GM23338 (cell line): ENCODE measurements at places on chromosomes 7 and 10. TPM values are rescaled to one million over a fixed set of nuclear protein-coding genes. Genes with fewer than 3 reads are reported as not detected.

DNA sequence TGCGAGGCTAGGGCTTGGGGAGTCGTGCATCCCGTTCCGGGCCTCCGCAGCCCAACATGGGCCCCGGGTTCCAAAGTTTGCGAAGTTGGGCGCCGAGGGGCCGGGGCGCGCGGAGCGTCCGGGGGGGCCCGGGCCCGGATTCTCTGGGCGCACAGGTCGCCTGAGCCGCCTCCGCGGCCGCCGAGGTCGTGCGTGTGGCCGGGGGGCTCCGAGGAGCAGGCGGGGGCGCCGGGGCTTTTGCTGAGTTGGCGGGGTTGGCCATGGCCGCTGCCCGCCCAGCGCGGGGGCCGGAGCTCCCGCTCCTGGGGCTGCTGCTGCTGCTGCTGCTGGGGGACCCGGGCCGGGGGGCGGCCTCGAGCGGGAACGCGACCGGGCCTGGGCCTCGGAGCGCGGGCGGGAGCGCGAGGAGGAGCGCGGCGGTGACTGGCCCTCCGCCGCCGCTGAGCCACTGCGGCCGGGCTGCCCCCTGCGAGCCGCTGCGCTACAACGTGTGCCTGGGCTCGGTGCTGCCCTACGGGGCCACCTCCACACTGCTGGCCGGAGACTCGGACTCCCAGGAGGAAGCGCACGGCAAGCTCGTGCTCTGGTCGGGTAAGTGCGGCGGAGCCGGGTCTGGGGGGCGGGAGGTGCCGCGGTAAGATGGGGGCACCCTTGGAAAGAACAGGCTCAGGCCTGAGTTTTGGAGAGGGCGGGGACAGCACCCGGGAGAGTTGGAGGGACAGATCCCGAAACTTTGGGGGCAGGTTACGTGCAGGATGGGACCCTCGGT lies 643 bp downstream of the SMO start:
- H3K27ac ChIP-seq, result peak overlapping the region; percentile 87; the same call in 1 of the 2 replicates
- peak; percentile 53 for DNase-seq
- peaks cover 28% of the 10 kb centered on the region for H3K27me3 ChIP-seq
- no peaks in the 10 kb centered on the region for H3K36me3 ChIP-seq

- DNase-seq, result no peak
- no peaks in the 10 kb centered on the region for H3K27me3 ChIP-seq
- H3K36me3 ChIP-seq, result no peaks in the 10 kb centered on the region
Observed at GRCh38 chr7:31873816-31874597, 187.0 kb downstream of the PPP1R17 start.

ABCB1 gene
- 0.80 and 1.2 TPM in 2 replicates for total RNA-seq

DLG5 gene
- total RNA-seq, result 50.8 and 66.6 TPM in 2 replicates

GRCh38 chr7:140447841-140448240 lies 31.5 kb downstream of the MKRN1 start:
- no peak for DNase-seq
- peak overlapping the region; percentile 9; the same call in 1 of the 2 replicates for H3K27ac ChIP-seq
- H3K27me3 ChIP-seq, result no peaks in the 10 kb centered on the region
- 0 out of 2 replicates have a peak, but pooled peaks cover 4% of the 10 kb centered on the region for H3K36me3 ChIP-seq
- H3K4me1 ChIP-seq, result peaks cover 44% of the 10 kb centered on the region

TLL2 gene
- total RNA-seq, result 1.4 and 2.6 TPM in 2 replicates

DNA sequence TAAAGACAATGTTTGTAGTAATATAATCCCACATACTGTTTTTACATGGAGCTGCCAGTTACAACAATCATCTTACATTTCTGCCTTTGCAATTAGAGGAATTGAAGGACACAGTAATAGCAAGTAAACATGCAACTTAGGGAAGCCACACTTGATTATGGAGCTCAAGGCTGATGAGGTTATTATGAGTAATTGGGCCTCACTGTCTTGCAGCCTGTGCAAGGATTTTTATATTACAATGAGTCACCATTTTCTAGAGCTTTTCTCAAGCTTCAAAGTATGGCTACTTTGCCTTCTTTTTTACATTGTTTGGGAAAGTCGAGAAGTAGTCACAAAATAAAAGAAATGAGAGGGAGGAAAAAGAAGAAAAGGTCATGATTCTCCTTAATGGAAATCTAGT lies 226.4 kb downstream of the KIAA1217 start:
- DNase-seq, result no peak
- no peak overlapping the region for H3K4me3 ChIP-seq
- H3K36me3 ChIP-seq, result no peaks in the 10 kb centered on the region
- no peaks in the 10 kb centered on the region for H3K27me3 ChIP-seq
- no peak overlapping the region for H3K27ac ChIP-seq
- H3K4me1 ChIP-seq, result peaks cover 19% of the 10 kb centered on the region

DNA sequence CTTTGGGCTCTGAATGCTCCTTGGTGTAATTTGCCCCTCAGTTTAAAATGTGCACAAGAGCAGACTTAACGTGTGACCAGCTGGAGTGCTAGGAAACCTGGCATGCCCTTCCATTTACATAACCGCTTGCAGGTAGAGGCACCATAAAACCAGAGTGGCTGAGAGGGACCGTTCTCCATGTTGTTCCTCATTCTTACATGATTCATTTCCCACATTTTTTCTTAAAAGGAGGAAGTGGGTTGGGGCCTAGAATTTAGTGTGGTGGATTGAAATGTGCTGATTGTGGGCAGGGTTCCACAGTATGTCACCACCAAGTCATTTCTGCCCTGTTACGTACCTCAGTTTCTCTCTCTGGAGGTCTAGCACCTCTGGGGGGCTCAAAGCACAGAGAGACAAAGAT lies 375.8 kb upstream of the VSTM2A start:
- no peaks in the 10 kb centered on the region for H3K27me3 ChIP-seq
- no peaks in the 10 kb centered on the region for H3K36me3 ChIP-seq
- peaks cover 21% of the 10 kb centered on the region; the same call in 1 of the 2 replicates for H3K4me1 ChIP-seq
- no peak overlapping the region for H3K4me3 ChIP-seq
- H3K27ac ChIP-seq, result no peak overlapping the region

DNA sequence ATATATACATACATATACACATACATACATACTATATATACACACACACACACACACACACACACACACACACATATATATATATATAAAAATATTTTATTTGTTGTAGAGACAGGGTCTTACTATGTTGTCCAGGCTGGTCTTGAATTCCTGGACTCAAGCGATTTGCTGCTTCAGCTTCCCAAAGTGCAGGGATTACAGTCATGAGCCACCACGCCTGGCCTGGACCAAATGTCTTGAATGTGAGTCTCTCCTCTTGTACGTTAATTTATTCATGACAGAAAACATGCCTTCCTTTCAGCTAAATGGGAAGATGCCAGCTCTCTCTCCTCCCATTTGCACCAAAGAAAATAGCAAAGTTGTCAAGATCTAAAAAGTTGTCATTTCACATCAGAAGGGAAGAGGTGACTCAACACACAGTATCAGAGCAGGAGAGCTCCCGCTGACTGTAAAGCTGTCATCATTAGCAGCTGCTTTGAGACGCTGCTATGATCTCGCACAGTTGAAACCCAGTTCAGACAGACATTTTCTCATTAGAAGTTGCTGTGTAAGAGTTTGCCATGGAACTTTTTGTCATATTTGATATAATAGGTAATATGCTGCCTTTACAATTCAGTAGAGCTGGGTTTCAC lies 224.3 kb downstream of the SFMBT2 start:
- H3K27me3 ChIP-seq, result no peaks in the 10 kb centered on the region
- H3K27ac ChIP-seq, result no peak overlapping the region
- no peaks in the 10 kb centered on the region for H3K36me3 ChIP-seq

GRCh38 chr7:146655928-146656797 lies 539.6 kb downstream of the CNTNAP2 start:
- no peaks in the 10 kb centered on the region for H3K4me1 ChIP-seq
- H3K27me3 ChIP-seq, result no peaks in the 10 kb centered on the region
- no peaks in the 10 kb centered on the region for H3K36me3 ChIP-seq

PPP1R3C gene
- total RNA-seq, result 1.6 and 1.8 TPM in 2 replicates

DNA sequence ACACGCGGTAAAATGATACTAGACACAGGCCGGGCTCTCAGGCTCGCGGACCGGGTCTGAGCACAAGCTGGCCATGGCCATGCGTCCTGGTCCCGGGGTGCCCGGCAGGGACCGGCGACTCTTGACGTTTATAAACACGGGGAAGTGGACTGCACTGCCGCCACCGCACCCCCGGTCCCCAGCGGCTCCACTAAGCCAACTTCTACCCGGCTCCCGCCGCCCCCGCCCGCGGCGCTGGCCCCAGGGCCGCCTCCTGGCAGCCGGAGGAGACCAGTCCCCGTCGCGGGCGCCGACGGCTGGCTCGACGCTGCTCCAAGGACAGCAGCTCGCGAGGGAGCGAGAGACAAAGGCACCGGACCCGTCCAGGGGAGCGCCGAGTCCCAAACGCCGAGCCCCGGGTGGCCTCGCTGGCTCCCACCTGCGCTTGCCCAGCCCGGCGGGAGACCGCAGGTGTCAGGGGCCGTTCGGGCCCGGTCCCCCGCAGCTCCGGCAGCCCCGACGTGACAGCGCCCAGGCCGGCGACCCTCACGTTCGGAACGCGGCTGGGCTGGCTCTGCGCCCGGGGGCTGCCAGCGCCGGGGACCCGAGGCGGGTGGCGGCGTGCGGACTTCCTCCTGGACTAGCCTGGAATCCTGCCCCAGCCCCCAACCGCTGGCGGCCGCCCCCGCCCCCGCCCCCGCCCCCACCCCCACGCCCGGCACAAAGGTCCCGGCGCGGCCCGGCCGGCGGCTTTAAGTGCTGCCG lies 517 bp downstream of the ITGB1 start:
- peaks cover 59% of the 10 kb centered on the region for H3K4me1 ChIP-seq
- H3K27me3 ChIP-seq, result no peaks in the 10 kb centered on the region
- H3K36me3 ChIP-seq, result no peaks in the 10 kb centered on the region
- H3K27ac ChIP-seq, result no peak overlapping the region; the same call in 1 of the 2 replicates
- peak; percentile 57 for DNase-seq

LRRC4 gene
- 3.6 and 5.2 TPM in 2 replicates for total RNA-seq

DNA sequence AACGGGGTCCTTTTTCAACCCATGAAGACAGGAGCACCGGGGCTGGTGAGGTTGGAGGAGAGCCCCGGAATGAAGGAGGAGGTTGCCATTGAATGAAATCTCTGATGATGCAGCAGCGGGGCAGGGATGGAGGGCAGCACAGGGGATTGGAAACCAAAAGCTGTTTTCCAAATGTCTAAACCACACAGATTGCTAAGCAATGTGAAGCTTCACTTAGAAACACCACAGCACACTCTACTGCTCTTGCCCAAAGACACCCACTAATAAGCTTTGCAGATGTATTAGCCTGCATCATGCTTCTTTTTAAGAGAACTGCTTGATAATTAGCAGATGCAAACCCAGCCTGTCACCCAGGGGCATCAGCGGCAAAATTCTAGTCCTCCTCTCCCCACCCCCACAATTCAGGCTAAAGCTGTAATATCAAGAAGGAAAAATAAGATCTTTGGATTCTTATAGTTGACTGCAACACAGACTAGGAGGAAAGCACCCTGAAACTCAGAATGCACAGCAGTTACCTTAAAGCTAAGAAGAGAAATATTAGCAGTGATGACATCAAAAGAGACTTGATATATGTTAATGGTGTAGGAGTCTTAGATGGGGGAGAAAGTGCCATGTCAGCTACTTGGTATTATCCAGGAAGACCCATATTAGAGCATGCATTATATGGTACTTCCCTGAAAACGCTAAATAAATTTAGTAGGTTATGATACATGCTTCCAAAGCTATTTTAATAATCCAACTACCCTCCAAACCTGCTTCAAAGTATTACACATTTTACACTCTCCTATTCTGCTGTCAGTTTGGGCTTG lies 666.7 kb downstream of the KCNMA1 start:
- no peak overlapping the region for H3K4me3 ChIP-seq
- no peaks in the 10 kb centered on the region for H3K27me3 ChIP-seq
- H3K27ac ChIP-seq, result no peak overlapping the region
- no peaks in the 10 kb centered on the region for H3K36me3 ChIP-seq

TMEM176A gene
- not detected in 2 replicates for total RNA-seq

DNA sequence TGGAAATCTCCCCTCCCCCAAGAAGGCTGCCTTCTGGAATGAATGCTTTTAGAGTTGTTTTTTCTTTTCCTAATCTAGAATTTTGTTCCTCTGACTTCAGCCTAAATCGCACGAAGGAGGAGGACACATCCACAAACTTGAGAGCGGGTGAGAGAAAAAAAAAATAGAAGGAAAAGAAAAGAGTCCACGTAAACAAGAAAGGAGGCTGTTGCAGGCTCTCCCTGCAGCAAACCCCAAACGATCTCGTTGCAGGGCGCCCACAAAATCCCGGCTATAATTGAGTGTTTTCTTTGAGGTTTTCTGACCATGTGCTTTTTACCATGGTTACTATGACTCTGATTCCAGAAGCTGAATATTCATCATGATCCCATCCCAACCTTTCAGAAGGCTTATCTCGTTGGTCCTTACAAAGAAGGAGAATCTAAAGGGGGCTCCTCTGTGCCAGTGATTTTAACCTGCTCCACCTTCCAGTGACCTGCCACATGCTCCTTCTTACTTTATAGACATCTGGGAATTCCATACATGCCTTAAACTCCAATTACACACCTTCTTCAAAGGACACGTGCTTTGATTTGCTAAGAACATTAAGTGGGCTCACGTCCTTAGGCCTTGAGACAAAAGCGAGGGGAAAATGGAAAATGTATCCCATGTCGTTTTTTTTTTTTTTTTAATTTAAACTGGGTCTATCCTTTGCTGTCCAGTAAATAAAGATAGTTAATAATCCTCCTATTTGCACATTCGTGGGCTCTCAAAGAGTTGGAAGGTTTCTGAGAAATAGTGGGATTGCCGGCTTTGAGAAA lies 5.8 kb downstream of the TWIST1 start:
- H3K4me3 ChIP-seq, result peak overlapping the region; percentile 50
- no peak overlapping the region for H3K27ac ChIP-seq
- peaks cover 100% of the 10 kb centered on the region for H3K27me3 ChIP-seq
- peaks cover 76% of the 10 kb centered on the region for H3K4me1 ChIP-seq
- peak; percentile 52 for DNase-seq

DNA sequence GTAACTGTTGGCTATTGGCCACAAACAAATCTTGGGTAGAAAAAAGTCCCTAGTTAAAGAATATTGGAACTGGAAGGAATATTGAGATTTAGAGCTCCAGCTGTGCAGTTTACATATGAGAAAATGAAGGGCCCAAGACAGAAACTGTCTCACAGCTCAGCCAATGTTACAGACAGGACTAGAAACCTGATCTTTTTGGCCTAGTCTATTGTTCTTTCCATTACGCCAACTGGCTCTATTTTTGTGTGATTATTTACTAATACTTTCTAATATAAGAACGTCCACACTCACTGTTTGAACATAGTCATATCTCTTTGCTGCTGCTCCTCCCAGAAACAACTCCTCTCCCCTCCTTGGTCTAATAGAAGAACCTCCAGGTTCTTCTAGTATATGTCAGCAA lies 1.2 kb downstream of the WEE2 start:
- no peak overlapping the region for H3K27ac ChIP-seq
- H3K4me3 ChIP-seq, result no peak overlapping the region
- H3K36me3 ChIP-seq, result no peaks in the 10 kb centered on the region
- DNase-seq, result no peak
- peaks cover 35% of the 10 kb centered on the region for H3K4me1 ChIP-seq

DNA sequence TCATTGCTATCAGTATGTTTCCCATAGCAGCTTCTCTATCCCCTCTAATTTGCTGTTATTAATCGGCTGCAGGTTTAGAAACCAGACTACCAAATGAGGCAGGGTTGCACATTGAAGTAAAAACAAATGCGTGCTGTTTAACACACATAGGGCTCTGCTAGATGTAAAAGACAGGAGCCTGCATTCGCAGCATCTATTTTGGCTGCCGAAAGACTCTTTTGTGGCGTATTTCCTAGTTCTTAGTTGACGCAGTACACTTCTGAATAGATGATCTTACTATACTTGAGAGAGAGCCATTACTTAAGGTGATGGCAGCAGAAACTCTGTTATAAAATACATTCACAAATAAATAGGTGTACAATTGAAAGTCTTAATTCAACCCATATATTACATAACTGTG lies 21.4 kb downstream of the SGCE start:
- DNase-seq, result no peak
- H3K36me3 ChIP-seq, result no peaks in the 10 kb centered on the region
- H3K4me3 ChIP-seq, result no peak overlapping the region

GRCh38 chr10:51800725-51801424 lies 101.5 kb upstream of the CSTF2T start:
- no peak overlapping the region for H3K27ac ChIP-seq
- H3K4me3 ChIP-seq, result no peak overlapping the region
- no peak for DNase-seq
- no peaks in the 10 kb centered on the region for H3K27me3 ChIP-seq
- H3K36me3 ChIP-seq, result no peaks in the 10 kb centered on the region
